Activated CD8-positive, alpha-beta memory T cell treated with anti-CD3 and anti-CD28 coated beads for 1 hour (primary cell): ENCODE measurements at places on chromosomes 2 and 18.

GRCh38 chr2:152042636-152043615 is 55.9 kb downstream of the CACNB4 start:
- no peak for DNase-seq

DNA sequence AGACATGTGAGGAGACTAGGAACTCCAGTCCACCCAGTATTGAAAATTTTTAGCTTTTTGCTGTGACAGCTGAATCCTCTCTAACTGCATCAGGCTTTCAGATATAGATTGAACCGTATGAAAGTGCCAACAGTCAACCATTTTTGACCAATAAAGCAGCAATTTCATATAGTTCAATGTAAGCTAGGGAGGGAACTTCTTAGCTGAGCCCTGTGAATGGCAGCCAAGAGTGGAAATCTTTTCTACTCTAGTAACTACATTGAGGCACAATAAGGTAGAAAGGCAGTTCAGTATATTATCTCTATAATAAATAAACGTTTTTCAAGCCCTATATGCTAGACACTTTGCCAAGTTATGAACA is 96.3 kb upstream of the TANK start:
- no peak for DNase-seq

DNA sequence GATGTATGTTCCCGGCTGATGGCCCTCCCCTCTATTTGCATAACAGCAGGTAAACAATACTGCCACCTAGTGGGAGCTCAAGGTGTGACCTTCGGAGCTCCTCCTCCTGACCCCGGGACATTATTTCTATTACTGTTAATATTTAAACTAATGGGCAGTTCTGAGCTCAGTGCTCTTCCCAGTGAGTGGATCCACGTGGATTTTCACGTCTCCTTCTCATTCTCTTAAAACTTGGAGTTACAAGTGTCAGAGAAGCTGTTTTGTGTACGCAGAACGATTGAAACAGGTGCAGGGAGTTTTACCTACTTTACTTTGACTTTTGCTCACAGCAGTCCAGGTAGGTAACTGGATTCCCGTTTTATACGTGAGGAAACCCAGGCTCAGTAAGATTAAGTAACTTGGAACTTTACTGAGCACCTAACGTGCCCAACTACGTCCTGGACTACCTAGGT is 127.3 kb downstream of the PRKCE start:
- peak; percentile 46 for DNase-seq

DNA sequence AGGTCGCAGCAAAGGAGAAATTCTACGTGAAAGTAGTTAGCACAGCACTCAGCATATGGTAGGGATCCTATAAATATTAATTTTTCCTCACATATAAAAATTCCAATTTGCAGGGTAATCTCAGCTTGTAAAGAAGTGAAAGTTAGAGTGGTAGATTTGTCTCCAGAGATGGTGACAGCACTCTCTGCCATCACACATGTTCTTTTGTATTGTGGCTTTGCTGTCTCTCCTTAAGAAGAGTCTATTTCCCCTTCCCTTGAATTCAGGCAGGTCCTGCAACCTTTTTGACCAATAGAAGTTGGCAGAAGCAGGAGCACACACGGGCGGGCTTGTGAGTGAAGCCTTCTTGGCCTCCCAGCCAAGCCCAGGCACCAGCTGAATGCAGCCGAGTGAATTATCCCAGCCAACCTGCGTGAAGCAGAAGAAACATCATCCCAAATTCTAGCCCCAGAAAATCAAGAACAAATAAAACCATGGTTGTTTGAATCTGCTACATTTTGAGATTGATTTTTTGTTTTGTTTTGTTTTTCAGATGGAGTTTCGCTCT is 107.8 kb upstream of the COPS8 start:
- DNase-seq: no peak

DNA sequence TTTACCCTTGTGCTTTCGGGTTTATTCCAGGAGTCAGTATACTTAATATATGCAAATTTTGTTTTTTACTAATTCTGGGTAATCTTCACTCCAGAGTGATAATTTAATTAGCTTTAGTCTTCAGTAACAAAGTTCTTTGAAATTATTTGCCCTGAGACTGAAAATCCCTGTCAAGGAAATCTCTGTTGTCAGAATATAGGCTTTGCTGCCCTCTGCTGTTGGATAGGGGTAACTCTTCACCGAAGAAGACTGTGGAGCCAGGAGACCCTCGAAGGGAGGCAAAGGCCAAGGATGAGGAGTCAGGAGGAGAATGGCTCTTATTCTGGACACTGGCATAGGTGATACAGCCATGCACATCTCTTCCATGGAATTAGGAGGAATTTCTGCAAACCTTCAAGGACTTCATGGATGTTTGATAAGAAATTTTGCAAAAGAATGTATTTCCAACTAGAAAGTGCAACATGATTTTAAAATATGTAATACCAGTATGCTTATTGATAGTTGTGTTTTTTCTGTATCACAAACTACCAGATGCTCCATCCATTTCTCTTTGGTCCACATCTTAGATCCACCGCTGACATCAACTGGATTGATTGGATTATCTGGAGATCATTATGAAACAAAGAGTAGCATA is 182.3 kb downstream of the RDH14 start:
- DNase-seq: no peak

- DNase-seq: no peak
These were observed 44.9 kb upstream of the UGP2 start for GRCh38 chr2:63796796-63797195.

DNA sequence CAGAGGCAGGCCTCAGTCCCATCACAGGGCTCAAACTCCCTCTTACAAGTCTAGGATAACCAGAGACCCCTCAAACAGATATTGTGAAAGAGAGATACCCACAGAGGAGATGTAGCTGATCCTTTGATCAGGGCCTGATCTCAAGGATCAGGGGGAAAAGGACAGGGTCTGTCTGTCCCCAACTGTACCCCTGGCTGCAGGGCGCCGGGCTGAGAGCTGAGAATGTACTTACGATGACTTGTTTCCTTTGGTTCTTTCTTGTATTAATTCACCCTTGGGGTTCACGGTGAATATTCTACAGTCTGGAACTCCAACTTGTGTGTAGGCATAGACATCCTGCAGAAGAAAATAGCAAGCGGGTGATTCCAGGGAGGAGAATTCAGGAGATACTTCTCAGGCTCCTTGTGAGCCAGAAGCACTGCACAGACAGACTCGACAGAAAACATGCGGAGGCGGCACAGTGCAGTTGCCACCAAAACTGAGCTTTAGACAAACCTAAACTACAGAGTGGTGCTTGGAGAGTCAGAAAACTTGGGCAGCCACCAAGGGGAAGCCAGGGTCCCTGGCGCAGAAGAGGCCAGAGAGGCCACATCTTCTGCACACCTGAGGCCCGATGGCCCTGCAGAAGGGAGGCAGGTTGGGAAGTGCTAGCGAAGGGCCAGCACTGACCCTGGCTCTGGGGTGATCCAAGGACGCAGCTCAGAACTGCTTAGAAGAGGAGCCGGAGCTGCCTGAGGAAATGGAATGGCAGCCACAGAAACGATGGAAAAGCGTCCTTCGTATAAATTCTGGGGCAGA is 73.9 kb downstream of the EMILIN2 start:
- no peak for DNase-seq

DNA sequence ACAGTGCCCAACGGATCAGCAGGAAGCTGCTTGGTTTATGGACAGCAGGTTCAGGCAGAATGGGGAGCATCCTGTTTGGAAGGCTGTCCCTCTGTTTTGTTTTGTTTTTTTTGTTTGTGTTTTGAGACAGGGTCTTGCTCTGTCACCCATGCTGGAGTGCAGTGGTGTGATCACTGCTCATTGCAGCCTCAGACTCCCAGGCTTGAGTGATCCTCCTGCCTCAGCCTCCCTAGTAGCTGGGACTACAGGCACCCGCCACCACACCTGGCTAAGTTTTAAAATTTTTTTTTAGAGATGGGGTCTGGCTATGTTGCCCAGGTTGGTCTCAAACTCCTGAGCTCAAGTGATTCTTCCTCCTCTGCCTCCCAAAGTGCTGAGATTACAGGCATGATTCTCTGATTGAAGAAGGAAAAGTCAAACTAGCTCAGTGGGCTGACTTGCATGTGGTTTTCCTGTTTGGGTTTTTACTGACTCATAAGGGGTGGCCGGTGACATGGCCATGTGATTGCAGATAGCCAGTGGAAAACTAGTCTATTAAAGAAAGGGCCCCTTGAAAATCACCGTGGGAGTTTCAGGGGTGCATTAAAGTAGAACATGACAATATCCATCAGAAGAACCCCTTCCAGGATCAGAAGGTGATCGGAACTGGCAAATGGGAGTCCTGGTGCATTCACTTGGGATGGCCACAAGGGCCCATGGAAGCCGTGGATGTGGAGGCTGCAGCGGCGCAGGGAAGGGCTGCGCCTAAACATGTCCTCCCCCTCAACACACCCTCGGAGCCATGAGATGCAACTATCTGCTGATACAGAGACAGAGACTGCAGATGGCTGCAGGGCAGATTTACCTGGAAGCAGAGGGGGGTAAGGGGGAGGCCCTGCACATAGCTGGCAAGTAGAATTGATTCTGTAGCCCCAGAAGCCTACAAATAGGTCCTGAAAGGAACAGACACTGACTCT is 26.5 kb downstream of the AQP12B start:
- DNase-seq: no peak

GRCh38 chr2:1052771-1053191 is 102.1 kb downstream of the SNTG2 start:
- DNase-seq: no peak

DNA sequence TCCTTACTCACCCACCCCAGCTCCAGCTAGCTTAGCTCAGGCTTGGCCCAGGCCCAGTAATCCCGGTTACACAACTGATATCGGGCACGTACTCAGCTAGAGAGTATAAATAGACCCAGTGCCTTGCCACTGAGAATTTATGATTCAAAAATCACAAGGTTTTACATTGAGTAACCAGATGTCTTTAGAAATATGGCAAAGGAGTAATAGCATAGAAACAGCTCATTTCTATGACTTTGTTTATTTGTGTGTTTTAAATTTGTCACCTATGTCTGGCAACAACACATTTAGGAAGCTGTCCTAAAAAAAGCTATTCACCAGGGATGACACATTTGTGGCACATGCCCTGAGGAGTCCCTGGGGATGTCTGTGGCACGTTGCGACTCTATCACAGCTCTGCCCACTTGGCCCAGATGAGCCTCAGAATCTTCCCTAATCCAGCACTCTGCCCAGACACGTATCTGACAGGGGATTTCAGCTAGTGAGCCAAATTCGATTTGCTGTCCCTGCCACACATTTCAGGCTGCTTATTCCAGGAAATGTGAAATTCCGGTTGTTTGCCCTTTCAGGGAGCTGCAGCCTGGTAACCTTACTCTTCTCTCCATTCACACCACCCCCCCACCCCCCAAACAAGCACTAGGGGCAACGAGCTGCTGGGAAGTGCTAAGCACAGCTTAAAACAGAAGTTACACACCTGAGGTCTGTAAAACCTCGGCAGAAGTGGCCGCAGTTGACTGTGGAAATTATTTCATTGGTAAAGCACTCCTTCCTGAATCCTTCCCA is 85.4 kb upstream of the ZCCHC2 start:
- no peak for DNase-seq

GRCh38 chr2:51454177-51454576 is 422.2 kb upstream of the NRXN1 start:
- no peak for DNase-seq

GRCh38 chr2:174399171-174399570 is 3.6 kb downstream of the SCRN3 start:
- DNase-seq: no peak

DNA sequence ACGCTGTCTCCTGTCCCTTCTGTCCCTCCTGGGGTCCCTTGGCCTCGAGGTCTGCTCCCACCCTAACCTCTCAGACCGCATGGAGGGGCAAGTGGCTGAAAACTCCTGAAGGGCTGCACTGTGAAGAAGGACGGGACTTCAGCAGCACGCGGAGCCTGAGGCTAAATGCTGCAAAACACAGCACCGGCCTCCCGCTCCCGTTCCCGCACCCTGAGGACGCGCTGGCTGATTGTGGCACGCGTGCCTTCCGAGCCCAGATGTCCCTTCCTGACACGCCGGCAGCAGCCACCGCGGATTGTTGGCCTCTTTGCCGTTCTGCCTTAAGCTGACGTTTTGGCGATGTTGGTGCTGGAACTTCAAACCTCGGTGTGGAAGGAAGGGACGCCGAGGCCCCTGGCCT is 125.9 kb upstream of the CTDP1 start:
- no peak for DNase-seq

- DNase-seq: no peak
These were observed 118.4 kb upstream of the TMEM18 start for GRCh38 chr2:795531-796041.
